ENCODE measurements at places on chromosomes 2 and 18.

- DNase-seq: no peak
Measured at GRCh38 chr2:203893840-203894239, 26.3 kb downstream of the CTLA4 start.

DNA sequence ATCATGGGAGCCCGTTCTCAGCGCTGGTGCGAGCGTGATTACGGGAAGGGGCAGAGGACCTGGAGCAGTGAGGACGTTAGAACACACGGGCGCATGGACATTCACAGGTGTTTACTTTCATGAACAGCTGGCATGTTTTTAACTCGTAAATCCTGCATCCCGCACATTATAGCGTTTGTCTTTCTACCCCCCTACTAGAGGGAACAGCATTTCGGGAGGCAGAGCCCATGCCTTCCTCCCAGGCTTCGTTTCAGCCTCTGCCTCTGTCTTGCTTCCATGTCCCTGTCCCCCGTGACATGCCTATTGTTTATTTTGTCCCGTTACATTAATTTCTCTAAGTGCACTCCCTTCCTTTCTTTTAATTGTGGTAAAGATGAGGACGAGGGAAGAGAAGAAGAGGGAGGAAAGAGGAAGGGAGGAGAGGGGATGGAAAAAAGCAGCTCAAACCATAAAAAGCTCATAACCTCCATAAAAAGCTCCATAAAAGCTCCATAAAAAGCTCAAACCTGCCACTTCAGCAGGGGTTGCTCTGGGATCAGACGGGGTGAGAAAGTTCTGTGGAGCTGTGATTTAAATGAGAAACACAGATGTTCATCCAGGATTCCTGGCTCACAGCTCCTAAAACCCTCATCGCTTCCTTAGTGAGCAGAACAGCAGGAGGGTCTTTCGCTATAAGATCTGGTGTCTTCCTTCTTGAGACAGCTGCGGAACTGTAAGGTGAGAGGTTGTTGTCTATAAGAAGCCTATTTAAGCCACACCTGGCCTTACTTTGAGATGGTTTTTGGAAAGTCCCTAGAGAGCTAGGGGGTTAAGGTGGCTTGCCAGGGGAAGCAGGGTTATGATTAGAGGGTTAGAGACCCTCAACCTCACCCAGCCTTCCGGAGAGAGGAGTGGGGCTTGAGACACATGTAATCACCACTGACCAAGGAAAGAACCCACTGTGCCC is 66.6 kb upstream of the SNTG2 start:
- no peak for DNase-seq

DNA sequence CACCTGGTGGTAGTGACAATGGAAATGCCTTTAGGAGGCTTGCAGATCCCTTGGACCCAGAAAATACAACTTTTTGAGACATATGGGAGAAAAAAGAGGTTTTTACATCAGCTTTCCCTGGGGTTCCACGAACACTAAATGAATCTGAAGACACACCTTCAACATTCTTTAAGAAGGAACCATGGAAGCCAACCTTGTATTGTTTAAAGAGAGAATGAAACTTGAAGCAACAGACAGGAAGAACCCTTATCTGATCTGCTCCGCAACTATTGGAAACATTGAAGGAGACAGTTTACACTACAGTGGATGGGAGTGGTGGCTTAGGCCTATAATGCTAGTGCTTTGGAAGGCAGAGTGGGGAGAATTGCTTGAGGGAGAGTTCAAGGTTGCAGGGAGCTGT is 190.4 kb downstream of the LAMA1 start:
- DNase-seq: no peak

- DNase-seq: no peak
Measured at GRCh38 chr18:49685231-49685942, 123.5 kb downstream of the LIPG start.

DNA sequence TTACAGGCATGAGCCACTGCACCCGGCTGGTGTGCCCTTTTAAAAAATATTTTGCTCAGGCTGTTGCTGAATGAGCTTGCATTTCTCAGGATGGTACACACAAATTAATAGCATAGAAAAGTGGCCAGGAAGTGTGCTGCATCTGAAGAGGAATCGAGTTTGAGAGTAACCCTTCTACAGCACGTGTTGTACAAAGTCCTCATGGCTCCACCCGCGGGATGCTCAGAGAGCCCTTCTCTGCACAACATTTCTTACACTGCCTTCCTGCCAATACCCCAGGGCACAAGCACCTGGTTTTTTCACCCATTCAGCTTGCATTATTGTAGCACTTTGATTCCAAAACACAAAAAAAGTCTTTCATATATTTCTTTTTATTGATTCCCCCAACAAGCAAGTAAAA is 90.1 kb upstream of the NEDD4L start:
- DNase-seq: no peak

- no peak for DNase-seq
Measured at GRCh38 chr2:127698553-127699355, 2.5 kb upstream of the SFT2D3 start.

- DNase-seq: no peak
Measured at GRCh38 chr18:50307400-50307737, 19.9 kb upstream of the CXXC1 start.

DNA sequence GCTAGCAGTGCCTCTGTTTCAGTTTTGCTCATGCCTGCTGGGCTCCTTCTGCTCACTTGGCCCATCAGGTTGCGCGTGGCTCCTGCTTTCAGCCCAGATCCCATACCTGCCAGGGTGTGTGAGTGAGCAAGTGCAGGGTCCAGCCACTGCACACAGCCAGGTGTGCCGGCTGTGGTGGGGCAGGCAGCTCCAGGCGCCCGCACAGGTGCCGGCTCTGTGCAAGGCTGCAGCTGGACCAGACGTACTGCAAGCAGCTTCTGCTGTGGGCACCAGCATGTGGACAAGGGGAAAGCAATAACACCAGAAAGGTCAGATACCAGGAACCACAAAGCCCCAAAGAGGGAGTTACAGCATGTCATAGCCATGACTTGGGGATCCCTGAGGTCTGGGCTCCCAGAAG is 5.6 kb upstream of the PCARE start:
- no peak for DNase-seq

DNA sequence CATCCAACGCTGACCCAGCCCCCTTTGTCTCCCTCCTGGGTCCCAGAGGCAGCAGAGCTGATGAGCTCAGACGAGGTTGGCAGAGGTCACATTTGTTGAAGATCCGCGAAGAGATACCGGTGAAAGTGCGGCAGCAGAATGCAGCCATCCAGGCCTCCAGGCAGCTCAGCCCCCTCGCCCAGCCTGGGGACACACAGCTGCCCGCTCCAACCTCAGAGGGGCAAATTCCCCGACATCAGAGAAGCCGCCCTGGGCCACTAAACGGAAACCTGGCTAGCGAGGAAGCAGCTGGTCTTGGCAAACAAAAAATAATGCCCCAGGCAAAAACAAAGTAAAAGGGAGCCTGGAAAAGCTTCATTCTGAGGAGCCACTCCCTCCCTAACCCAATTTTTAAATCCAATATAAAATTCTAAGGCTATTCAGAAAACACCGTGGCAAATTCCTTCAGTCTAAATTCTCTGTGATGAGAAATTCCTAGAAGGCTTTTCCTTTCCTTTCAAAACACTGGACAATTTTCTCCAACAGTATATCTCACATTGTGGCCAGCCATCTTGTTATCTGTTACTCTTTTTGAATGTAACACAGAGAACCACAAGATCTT is 262.4 kb downstream of the SS18 start:
- DNase-seq: no peak

DNA sequence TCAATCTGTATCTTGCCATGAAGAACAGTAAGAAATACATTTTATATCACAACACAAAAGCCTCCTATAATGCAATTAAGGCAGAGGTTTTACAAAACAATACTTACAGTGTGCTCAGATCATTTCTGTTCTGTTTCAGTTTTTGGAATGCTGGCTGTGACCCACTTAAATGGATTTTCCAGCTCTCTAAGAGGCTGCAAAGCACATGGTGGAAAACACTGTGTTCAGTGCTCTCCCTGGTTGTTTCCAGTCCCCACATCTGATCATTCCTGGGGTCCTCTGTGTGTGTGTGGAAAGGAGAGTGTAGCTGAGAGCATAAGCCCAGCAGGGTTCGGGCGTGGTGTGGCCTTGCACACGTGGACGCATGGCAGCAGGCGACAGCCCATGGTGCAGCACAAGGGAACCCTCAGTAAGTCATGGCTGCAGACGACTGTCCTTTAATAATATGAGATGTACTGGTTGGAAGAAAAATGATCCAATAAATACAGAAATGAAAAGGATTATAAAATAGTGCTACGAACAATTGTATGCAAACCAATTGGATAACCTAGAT is 95.6 kb downstream of the FAM210A start:
- DNase-seq: no peak

- DNase-seq: no peak
Measured at GRCh38 chr18:23313379-23313778, 139.7 kb upstream of the RIOK3 start.

DNA sequence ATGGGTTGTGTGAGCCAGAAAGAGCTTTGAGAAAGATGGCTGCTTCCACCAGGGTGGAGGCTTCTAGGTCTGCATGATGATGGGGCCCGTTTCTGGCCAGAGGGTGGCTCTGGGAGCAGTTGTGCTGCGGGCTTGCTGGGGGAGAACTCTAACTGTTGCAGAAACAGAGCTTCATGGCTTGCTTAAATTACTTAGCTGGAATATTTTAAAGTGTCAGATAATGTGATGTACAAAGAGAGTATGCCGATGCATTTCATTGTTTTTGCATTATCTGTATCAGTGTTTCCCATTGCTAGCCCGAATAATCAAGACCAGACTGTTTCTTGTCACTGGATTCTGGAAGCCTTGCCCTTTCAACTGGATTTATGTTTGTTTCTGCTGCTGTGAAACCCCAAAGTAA is 6.3 kb upstream of the DRC1 start:
- DNase-seq: no peak

GRCh38 chr2:165633431-165633830 is 160.6 kb downstream of the GALNT3 start:
- no peak for DNase-seq

- DNase-seq: peak; percentile 1
Measured at GRCh38 chr2:76197842-76198448, 487.2 kb upstream of the GCFC2 start.

- no peak for DNase-seq
Measured at GRCh38 chr2:194602750-194603149, 1054.3 kb upstream of the SLC39A10 start.

DNA sequence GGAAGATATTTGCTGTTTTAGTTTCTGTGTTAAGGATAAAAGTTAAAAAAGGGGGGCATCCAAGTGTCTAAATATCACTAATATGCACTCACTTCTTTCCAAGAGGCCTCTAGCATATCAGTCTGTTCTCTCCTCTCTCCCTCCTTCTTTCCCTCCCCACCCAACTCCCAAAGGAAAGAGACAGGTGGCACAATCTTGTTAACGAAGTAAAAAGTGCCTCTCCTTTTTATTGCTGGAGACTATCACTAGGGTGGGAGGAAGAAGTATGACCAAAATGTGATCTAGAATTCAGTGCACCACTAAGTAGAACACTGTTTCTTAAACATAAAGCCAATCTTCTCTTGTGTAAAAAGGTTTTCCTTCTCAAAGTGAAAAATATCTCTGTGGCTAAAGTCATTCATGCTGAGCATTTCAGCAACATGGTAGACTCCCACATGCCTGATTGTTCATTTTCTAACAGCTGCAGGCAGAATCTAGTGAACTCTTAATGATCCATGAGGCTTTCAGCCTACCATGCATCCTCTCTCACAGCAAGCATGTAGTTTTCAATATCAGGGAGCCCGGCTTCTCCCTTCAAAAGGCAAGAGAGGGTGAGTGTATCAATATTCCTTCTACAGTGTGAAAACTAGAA is 39.5 kb downstream of the RNU4ATAC start:
- no peak for DNase-seq

GRCh38 chr2:218727502-218728165 is 17.0 kb downstream of the TTLL4 start:
- DNase-seq: no peak

- DNase-seq: no peak
Measured at GRCh38 chr2:17107151-17107550, 411.1 kb downstream of the RAD51AP2 start.

DNA sequence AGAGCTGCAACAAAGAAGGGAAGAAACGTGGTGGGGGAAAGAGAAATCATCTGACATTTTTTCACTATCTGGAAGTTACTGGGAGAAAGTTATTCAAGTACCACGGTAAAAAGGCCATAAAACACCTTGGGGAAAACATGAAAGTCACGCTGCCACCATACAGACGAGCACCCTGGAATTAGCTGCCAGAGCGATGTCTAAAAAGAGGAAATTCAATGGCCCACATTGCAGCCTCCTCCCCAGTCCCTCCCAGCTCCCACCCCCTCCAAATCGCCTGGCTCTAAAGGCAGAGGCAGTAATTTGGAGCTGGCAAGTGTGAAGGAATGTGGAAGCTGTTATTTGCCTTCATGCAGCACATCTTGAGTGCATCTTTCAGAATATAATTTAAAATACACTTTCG is 192.0 kb downstream of the ALK start:
- no peak for DNase-seq

DNA sequence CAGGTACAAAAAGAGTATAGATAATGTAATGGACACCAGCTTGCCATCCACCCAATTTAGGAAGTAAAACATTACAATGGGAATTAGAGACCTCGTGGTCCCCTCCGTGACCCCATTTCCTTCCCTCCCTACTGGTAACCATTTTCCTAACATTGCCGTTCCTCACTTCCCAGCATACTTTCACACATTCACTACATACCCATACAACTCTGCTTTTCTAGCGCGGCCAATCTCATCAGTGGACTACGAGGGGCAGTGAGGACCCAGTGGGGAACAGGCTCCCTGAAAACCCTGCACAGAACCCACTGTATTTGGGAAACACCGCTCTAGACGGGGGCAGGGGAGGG is 1.1 kb downstream of the ENOSF1 start:
- DNase-seq: no peak

- no peak for DNase-seq
Measured at GRCh38 chr2:207584952-207585351, 40.2 kb downstream of the METTL21A start.

DNA sequence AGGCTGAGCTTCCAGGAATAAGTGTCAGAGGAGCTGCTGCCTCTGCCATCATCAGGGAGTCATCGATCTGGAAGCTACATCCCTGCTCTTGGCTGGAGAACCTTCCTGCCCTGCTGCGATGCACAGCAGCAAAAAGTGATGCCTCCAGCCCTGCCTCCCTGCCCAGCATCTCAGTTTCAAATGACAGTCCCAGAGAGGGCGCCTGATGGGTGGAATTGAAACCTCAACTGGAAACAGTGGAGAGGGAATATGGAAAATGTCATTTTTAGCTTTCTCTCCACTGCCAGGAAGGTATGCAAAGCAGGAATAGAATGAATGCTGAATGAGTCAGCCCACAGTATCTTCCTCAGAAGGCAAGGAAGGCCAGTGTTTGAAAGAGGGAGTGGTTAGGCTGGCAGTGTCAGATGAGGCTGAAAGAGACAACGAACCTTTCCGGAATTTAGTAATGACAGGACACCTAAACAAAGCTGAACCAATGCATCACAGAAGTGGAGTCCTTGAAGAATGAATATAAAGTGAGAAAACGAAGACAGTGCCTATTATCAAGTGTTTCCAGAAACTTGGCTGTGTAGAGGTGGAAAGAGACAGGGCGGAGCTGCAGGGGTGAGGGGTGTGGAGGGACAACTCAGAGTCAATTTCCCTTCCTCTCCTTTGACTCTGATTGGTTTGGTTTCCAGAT is 153.9 kb upstream of the NDUFV2 start:
- DNase-seq: no peak

Measured in stimulated activated CD8-positive, alpha-beta memory T cell treated with anti-CD3 and anti-CD28 coated beads, Interleukin-15, amount 100 ng/mL, for 48 hours (primary cell).